ENCODE measurements at places on chromosomes 1 and 21. TPM values are rescaled to one million over a fixed set of nuclear protein-coding genes. Genes with fewer than 3 reads are reported as not detected.

Gene HMGCL
- 23.1 TPM for total RNA-seq

Gene RNU5D-1
- not detected for total RNA-seq

Gene TNFAIP8L2
- 4.2 TPM for total RNA-seq

Gene ACTN2
- 3.7 TPM for total RNA-seq

Gene C1QTNF12
- 4.1 TPM for total RNA-seq

Gene PLA2G2A
- 2,023 TPM for total RNA-seq

Gene TRNP1
- total RNA-seq, result 10.7 TPM

Gene PLD5
- total RNA-seq, result 7.4 TPM

Gene CD84
- total RNA-seq, result 16.8 TPM

Gene ZMPSTE24
- total RNA-seq, result 51.4 TPM

Gene C1orf167
- total RNA-seq, result 2.1 TPM

Gene OPTC
- total RNA-seq, result not detected

Gene APOBEC4
- total RNA-seq, result not detected

Gene TSEN15
- 27.7 TPM for total RNA-seq

Gene TSPAN1
- 1.6 TPM for total RNA-seq

Gene S100A12
- 34.4 TPM for total RNA-seq

Gene FAM3B
- total RNA-seq, result 1.1 TPM

Gene C1QA
- total RNA-seq, result 72.6 TPM

Gene SELP
- 14.2 TPM for total RNA-seq

Gene C8B
- not detected for total RNA-seq

Gene SLC9C2
- not detected for total RNA-seq

Gene RPTN
- total RNA-seq, result not detected

Gene CLCC1
- total RNA-seq, result 31.5 TPM

Gene COL16A1
- 179 TPM for total RNA-seq

Gene MPL
- not detected for total RNA-seq

Gene OLIG2
- not detected for total RNA-seq

Gene CFHR3
- 0.38 TPM for total RNA-seq

Gene DNAJC28
- total RNA-seq, result 1.3 TPM

Gene LCE1C
- not detected for total RNA-seq

Gene FCRLB
- 0.38 TPM for total RNA-seq

Gene LRRC38
- total RNA-seq, result not detected

Gene MTF2
- 17.2 TPM for total RNA-seq

Gene KLF18
- not detected for total RNA-seq

Gene HLX
- total RNA-seq, result 22.1 TPM

Gene SLC16A4
- total RNA-seq, result 8.6 TPM

Gene MAN1C1
- total RNA-seq, result 29.4 TPM

Gene ZNF695
- total RNA-seq, result not detected

Gene RUNX1
- 59.3 TPM for total RNA-seq

Gene SLFNL1
- 0.38 TPM for total RNA-seq

Gene GPR37L1
- total RNA-seq, result 0.09 TPM

Gene ADAMTS5
- 42.9 TPM for total RNA-seq

Gene SPRR1A
- total RNA-seq, result not detected

Gene IFNAR2
- total RNA-seq, result 31.3 TPM

Gene TMEM125
- not detected for total RNA-seq

Gene WNT9A
- 3.3 TPM for total RNA-seq

Gene HES5
- total RNA-seq, result 0.32 TPM

Gene RGS4
- 10.5 TPM for total RNA-seq

Gene FAAH
- total RNA-seq, result 2.4 TPM

Gene GNAT2
- not detected for total RNA-seq

Gene LINGO4
- not detected for total RNA-seq

Gene TCHHL1
- total RNA-seq, result not detected

Gene SPAG17
- not detected for total RNA-seq

Gene POU2F1
- 19.2 TPM for total RNA-seq
